ENCODE measurements at places on chromosomes 2 and 18. TPM values are rescaled to one million over a fixed set of nuclear protein-coding genes. Genes with fewer than 3 reads are reported as not detected.

GAREM2 gene
- 13.3 TPM for total RNA-seq

ABCG8 gene
- total RNA-seq: 0.05 TPM

DNA sequence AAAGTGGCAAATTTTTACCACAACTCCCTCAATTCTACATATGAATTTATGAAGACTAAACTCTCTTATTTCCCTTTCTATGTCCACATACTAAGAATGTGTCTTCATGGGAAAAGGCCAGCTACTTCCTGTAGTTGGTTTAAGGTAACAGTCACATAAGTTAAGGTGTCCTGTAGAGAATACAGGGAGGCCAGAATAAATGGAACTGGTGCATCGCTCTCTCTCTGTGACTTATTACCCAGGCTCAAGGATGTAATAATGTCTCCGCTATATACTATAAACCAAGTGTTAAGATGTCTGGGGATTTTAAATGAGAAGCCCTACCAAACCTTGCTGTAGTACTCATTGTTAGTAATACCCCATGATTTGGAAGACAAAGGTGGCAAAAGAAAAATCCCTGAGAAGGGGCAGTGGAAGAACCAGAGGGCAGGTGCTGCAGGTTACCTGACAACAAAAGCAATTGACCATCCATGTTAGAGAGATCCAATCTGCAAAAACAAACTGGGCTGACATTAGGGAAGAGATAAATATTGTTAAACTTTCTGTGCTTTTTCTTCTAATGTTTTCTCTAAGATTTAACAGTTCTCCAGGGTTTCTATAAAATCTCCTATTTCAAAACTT is 372.8 kb downstream of the TMX3 start:
- no peaks in the 10 kb centered on the region for H3K36me3 ChIP-seq
- no peak for DNase-seq
- H3K4me1 ChIP-seq: no peaks in the 10 kb centered on the region
- H3K27me3 ChIP-seq: no peaks in the 10 kb centered on the region
- no peak overlapping the region for H3K4me3 ChIP-seq
- no peak overlapping the region for H3K27ac ChIP-seq

GRCh38 chr2:148979164-148979918 is 59.2 kb upstream of the LYPD6B start:
- H3K4me3 ChIP-seq: no peak overlapping the region
- no peak overlapping the region for H3K27ac ChIP-seq

DNA sequence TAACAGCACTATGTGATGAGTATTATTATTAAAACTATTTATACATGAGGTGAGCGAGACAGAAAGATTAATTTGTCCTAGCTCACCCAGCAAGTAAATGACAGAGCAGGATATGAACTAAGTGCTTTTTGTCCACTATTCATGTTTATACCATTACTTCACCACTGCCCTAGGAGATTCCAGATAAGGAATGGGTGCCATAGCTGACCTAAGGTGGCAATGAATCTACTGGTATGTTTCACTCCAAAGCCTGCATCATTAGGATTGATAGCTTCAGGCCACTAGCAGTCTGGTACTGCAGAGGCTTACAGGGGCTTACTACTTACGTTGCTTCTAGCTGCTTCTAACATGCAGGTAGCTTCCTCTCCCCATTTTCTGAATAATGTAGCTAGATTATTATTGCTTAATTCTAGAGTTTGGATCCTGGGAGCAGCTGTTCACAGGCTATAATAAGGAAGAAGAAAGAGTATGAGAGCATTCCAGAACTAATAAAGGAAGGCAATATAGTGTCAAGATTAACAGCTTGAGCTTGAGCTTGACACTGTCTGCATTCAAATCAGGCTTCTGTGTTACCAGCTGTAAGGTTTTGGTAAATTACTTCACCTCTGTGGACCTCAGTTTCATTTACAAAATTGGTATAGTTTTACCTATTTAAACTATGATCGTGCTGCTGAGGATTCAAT is 153.7 kb downstream of the GALNT3 start:
- no peak overlapping the region for H3K27ac ChIP-seq
- no peaks in the 10 kb centered on the region for H3K4me1 ChIP-seq
- no peak for DNase-seq
- no peaks in the 10 kb centered on the region for H3K36me3 ChIP-seq
- no peak overlapping the region for H3K4me3 ChIP-seq
- peaks cover 14% of the 10 kb centered on the region for H3K27me3 ChIP-seq

GRCh38 chr18:32674491-32674890 is 98.3 kb downstream of the KLHL14 start:
- H3K27ac ChIP-seq: no peak overlapping the region
- H3K4me1 ChIP-seq: no peaks in the 10 kb centered on the region
- H3K4me3 ChIP-seq: no peak overlapping the region
- no peak for DNase-seq

DNA sequence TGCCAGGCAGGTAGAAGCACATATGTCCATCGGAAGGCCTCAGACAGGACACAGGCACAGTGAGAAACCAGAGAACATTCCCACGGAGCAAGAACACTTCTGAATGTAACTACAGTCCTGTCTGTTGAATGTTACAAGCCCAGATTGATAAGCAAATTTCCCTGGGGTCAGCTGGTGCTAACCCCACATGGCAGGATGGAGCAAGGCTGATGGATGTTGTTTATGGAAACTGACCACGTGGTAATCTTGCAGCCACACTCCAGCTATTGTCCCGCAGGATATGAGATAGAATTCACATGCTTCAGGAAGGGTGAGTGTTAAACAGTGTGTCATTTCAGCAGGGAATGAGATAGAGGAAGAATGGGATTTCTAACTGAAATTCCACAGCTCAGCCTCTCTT is 138.8 kb upstream of the COPS8 start:
- no peaks in the 10 kb centered on the region for H3K4me1 ChIP-seq
- no peak for DNase-seq
- H3K27ac ChIP-seq: no peak overlapping the region

GRCh38 chr2:27807476-27807875 is 36.0 kb downstream of the MRPL33 start:
- H3K36me3 ChIP-seq: no peaks in the 10 kb centered on the region
- no peaks in the 10 kb centered on the region for H3K4me1 ChIP-seq
- H3K27ac ChIP-seq: no peak overlapping the region
- peak; percentile 19 for DNase-seq

DNA sequence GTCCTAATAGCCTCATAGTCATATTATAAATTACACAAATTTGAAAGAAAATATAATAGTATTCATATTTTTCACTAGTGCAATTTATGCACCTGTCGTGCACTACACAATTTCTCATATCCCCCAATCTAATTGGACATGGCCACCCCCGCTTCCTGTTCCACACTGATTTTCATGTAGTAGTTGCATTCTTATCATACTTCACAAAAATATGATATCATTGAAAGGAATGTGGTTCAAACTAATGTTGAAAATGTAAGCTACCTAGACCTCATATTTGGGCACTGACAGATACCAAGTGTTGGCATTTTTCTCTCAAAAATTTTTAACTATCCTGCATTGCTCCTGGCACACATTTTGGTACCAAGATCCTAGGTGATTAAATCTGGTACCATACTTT is 985.5 kb upstream of the POU3F3 start:
- no peaks in the 10 kb centered on the region for H3K4me1 ChIP-seq
- no peaks in the 10 kb centered on the region for H3K36me3 ChIP-seq
- no peak overlapping the region for H3K4me3 ChIP-seq
- no peak for DNase-seq

DNA sequence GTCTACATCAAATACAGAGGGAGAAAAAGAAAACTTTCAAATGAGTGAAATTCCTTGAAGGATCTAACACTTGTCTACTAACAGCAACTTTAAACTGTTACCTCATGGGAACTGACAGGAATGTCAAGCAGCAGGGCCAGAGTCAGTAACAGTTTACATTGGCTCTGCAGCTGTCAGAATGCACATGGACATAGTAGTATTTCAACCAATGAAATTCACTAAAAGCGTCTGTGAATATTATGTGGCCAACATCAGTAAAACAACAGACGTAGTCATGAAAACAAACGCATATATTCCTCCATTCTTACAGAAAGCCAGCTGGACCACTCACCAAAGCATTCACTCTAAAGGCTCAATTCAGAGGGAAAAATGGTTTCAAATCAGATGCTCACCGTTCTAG is 79.3 kb upstream of the RNU4ATAC start:
- H3K4me1 ChIP-seq: no peaks in the 10 kb centered on the region
- no peak for DNase-seq
- no peaks in the 10 kb centered on the region for H3K27me3 ChIP-seq
- no peak overlapping the region for H3K27ac ChIP-seq
- peaks cover 12% of the 10 kb centered on the region for H3K36me3 ChIP-seq
- H3K4me3 ChIP-seq: no peak overlapping the region

- no peaks in the 10 kb centered on the region for H3K36me3 ChIP-seq
- H3K4me3 ChIP-seq: no peak overlapping the region
- H3K4me1 ChIP-seq: peaks cover 8% of the 10 kb centered on the region
- no peak for DNase-seq
- H3K27ac ChIP-seq: no peak overlapping the region
Measured at GRCh38 chr2:174059178-174059883, 94.2 kb upstream of the SP3 start.

DNA sequence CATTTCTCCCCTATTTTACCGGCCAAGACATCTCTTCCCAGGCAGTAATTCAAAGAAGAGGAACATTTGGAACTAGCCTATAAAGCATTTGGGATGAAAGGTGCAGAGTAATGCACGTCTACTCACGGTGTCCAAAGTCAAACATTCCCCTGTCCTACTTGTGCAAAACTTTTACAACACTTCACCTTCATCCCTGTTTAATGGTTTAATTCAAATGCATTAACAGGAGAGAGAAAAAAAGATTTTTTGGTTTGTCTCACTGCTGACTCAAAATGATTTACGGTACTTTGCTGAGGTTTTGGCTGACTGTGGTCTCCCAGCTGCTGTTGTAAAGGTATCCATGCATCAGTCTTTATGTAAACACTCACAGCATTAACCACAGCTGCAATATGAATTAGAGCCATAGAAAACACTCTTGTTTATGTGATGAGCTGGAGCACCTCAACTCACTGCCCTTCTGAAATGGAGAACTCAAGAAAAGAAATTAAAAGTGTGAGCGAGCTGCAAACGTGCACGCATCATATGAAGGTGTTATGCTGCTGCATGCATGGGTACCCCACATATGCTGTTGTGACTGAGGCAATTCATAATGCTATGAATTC is 220.5 kb downstream of the PIEZO2 start:
- H3K27ac ChIP-seq: no peak overlapping the region
- no peak overlapping the region for H3K4me3 ChIP-seq

MLPH gene
- total RNA-seq: 81.4 TPM

DNA sequence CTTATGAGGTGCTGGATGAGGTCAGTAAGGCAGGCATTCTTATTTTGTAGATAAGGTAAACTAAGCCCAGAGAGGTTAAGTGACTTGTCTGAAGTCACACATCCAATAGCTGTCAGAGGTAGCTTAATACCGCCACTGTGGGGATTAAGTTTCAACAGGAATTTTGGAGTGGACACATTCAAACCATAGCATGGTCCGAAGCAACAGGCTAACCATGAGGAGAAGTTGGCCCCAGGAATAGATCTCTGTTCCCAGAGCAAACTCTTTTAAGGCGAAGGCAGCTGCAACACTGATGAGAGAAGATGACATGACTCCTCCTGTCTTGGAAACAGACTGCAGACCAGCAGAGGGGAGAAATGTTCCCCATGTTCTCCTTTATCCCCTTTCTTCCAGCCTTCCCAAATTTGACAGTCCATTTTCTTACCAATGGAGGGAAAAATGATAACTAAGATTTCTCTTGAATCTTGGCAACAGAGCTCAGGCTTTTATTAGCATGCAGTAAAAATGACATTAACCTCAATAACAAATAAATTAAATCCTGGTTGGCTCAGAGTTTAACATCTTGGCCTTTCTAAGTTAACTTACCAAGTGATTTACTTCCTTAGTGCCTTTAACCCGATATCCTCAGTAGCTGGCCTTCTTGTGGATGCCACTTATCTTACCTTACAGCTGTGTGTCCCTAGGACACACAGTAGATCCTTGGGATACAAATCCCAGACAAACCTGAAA is 67.9 kb upstream of the STPG4 start:
- DNase-seq: no peak
- no peaks in the 10 kb centered on the region for H3K36me3 ChIP-seq
- no peaks in the 10 kb centered on the region for H3K27me3 ChIP-seq
- no peak overlapping the region for H3K27ac ChIP-seq

DBI gene
- total RNA-seq: 129 TPM

DNA sequence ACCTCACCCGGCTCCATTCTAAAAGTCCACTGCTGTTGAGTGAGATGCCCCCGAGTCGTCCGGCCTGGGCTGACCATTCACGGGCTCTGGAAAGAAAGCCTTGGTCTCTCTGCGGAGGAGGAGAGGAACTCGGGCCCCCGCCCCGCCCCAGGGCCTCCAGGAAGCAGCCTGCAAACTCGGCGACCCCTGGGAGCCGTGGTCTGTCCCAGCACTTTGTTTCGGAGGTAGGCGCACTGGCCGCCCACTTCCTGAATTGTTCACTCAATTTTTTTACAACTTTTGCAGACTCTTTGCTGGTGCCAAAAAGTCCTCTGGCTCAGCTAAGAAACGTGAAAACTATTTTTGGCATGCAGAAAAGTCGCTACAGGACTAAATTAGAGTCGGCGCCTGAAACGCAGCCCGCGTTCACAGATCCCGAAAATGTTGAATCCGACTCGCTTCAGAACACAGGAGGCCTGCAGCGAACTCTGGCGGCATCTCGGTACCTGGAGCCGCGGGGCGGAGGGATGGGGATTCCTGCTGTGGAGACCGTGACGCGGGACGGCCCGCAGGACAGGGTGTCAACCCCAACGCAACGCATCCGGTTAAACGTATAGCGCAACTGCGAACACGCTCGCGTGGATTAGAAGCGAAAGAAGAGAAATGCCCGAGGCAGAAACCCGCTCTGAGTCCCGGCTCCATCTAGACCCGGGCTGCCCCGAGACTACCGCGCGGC is 1.5 kb downstream of the PXDN start:
- no peaks in the 10 kb centered on the region for H3K36me3 ChIP-seq
- peaks cover 2% of the 10 kb centered on the region for H3K4me1 ChIP-seq
- DNase-seq: no peak
- peaks cover 3% of the 10 kb centered on the region for H3K27me3 ChIP-seq
- peak overlapping the region; percentile 44 for H3K4me3 ChIP-seq

RGPD4 gene
- total RNA-seq: 0.07 TPM

GRCh38 chr2:146131048-146131447 is 1611.1 kb upstream of the ZEB2 start:
- H3K36me3 ChIP-seq: no peaks in the 10 kb centered on the region
- H3K27me3 ChIP-seq: no peaks in the 10 kb centered on the region
- no peak overlapping the region for H3K27ac ChIP-seq
- H3K4me1 ChIP-seq: no peaks in the 10 kb centered on the region
- DNase-seq: no peak

GPR75 gene
- total RNA-seq: 1.2 TPM

GRCh38 chr2:225739328-225739727 is 339.8 kb downstream of the NYAP2 start:
- no peak overlapping the region for H3K4me3 ChIP-seq
- H3K27me3 ChIP-seq: no peaks in the 10 kb centered on the region
- H3K36me3 ChIP-seq: no peaks in the 10 kb centered on the region
- H3K4me1 ChIP-seq: peaks cover 31% of the 10 kb centered on the region

GRCh38 chr2:33670392-33670937 is 71.4 kb upstream of the FAM98A start:
- H3K36me3 ChIP-seq: no peaks in the 10 kb centered on the region
- no peak overlapping the region for H3K27ac ChIP-seq
- peak; percentile 16 for DNase-seq
- H3K4me3 ChIP-seq: no peak overlapping the region
- H3K4me1 ChIP-seq: no peaks in the 10 kb centered on the region
- H3K27me3 ChIP-seq: no peaks in the 10 kb centered on the region

- no peak overlapping the region for H3K27ac ChIP-seq
- H3K4me3 ChIP-seq: no peak overlapping the region
- DNase-seq: no peak
- no peaks in the 10 kb centered on the region for H3K36me3 ChIP-seq
- H3K27me3 ChIP-seq: no peaks in the 10 kb centered on the region
Measured at GRCh38 chr2:223238301-223238700, 186.3 kb downstream of the KCNE4 start.
